ENCODE measurements at places on chromosomes 13 and 19. TPM values are rescaled to one million over a fixed set of nuclear protein-coding genes. Genes with fewer than 3 reads are reported as not detected.
A peak's percentile ranks its signal among the peaks of the same experiment; 100 is the strongest.

GRCh38 chr13:76414320-76414719, 471.9 kb downstream of the KCTD12 start:
- no peaks in the 10 kb centered on the region for H3K27me3 ChIP-seq
- H3K4me1 ChIP-seq = no peaks in the 10 kb centered on the region
- H3K27ac ChIP-seq = no peak overlapping the region
- no peak overlapping the region for H3K4me3 ChIP-seq
- H3K36me3 ChIP-seq = no peaks in the 10 kb centered on the region
- no peak for DNase-seq

ZNF525 gene
- total RNA-seq = 14.5 TPM

ALOX5AP gene
- total RNA-seq = 66.4 TPM

- H3K27ac ChIP-seq = peak overlapping the region; percentile 96
- peak; percentile 61 for DNase-seq
Observed at GRCh38 chr19:55116232-55116858, 1.1 kb downstream of the PPP1R12C start.

GRCh38 chr19:54162241-54162805, 2.8 kb upstream of the LENG1 start:
- no peaks in the 10 kb centered on the region for H3K27me3 ChIP-seq
- peaks cover 12% of the 10 kb centered on the region for H3K36me3 ChIP-seq
- peak overlapping the region; percentile 91 for H3K27ac ChIP-seq
- DNase-seq = peak; percentile 86
- H3K4me1 ChIP-seq = peaks cover 48% of the 10 kb centered on the region

GRCh38 chr19:18419699-18420460, 682 bp downstream of the SSBP4 start:
- H3K36me3 ChIP-seq = peaks cover 18% of the 10 kb centered on the region
- H3K27ac ChIP-seq = peak overlapping the region; percentile 76
- peaks cover 84% of the 10 kb centered on the region for H3K4me1 ChIP-seq

GRCh38 chr13:100392709-100393630, 195.6 kb downstream of the GGACT start:
- H3K4me1 ChIP-seq = peaks cover 30% of the 10 kb centered on the region
- H3K36me3 ChIP-seq = peaks cover 3% of the 10 kb centered on the region
- no peak overlapping the region for H3K27ac ChIP-seq
- no peak overlapping the region for H3K4me3 ChIP-seq

DNA sequence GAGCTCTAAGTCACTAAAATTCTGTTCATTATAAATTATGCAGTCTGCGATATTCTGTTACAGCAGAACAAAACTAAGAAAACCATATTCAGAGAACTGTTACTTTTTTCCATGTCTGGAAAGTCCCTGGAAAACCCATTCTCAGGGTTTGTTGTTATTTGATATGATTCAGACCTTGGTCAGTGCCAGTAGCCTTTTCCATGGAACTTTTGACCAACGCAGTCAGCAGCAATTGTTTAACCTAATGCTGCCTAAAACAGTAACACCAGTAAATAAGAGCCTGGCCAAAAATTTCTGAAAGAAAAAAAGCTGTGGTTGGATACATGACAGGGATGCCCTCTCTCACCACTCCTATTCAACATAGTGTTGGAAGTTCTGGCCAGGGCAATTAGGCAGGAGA, 402.7 kb downstream of the TBC1D4 start:
- H3K36me3 ChIP-seq = no peaks in the 10 kb centered on the region
- H3K4me3 ChIP-seq = no peak overlapping the region
- H3K4me1 ChIP-seq = no peaks in the 10 kb centered on the region
- H3K27me3 ChIP-seq = no peaks in the 10 kb centered on the region

TTC9B gene
- total RNA-seq = not detected

- DNase-seq = peak; percentile 22
- peak overlapping the region; percentile 92 for H3K27ac ChIP-seq
- H3K4me1 ChIP-seq = peaks cover 27% of the 10 kb centered on the region
- peak overlapping the region; percentile 68 for H3K4me3 ChIP-seq
- no peaks in the 10 kb centered on the region for H3K36me3 ChIP-seq
Observed at GRCh38 chr13:73520566-73521289, 461.9 kb downstream of the KLF5 start.

PSG3 gene
- total RNA-seq = not detected

DNA sequence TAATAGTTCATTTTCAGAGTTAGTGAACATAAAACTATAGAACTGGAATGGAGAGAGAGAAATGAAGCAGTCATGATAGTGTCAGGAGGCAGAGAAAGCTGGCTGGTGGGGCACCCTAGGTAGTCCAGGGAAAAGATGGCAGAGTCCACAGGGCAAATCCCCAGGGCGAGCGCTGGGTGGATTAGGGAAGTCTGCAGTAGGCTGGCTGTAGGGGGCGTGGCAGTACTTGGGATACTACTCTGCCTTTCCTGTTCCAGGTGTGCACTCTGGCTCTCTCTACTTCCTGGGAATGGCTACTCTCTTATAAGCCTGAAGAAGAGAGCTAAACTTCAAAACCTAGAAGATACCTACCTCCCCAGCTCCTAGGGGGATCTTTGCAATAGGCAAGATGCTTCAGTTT, 232.9 kb upstream of the SLC10A2 start:
- no peaks in the 10 kb centered on the region for H3K36me3 ChIP-seq
- H3K4me3 ChIP-seq = no peak overlapping the region
- DNase-seq = no peak
- H3K27me3 ChIP-seq = no peaks in the 10 kb centered on the region
- H3K4me1 ChIP-seq = no peaks in the 10 kb centered on the region

- no peak overlapping the region for H3K4me3 ChIP-seq
- H3K27me3 ChIP-seq = peaks cover 2% of the 10 kb centered on the region
- no peak overlapping the region for H3K27ac ChIP-seq
- H3K4me1 ChIP-seq = no peaks in the 10 kb centered on the region
- DNase-seq = peak; percentile 55
Observed at GRCh38 chr13:108155185-108156106, 59.9 kb downstream of the LIG4 start.

- H3K4me3 ChIP-seq = no peak overlapping the region
- H3K4me1 ChIP-seq = peaks cover 31% of the 10 kb centered on the region
- H3K27ac ChIP-seq = peak overlapping the region; percentile 5
- H3K36me3 ChIP-seq = peaks cover 14% of the 10 kb centered on the region
- no peaks in the 10 kb centered on the region for H3K27me3 ChIP-seq
Observed at GRCh38 chr13:42333613-42334328, 61.8 kb downstream of the AKAP11 start.

KLK10 gene
- total RNA-seq = not detected

DNA sequence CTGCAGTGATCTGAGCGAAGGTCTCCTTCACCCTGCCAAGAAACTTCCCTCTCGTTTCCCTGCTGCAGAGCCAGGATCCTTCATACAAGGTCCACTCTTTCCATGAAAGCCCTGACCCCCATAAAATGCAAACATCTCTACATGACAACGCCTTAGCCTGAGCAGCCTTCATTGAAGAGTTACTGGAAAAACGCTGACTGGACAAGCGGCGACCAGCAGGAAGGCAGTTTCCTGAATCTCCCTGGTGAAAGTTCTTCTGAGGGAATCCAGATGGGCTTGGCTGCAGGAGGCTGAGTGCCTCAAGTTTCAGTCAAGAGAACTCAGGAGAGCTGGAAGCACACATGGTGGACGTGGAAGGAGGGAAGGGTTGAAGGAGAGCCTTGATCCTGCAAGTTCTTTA, 17.7 kb downstream of the GSX1 start:
- H3K27me3 ChIP-seq = peaks cover 17% of the 10 kb centered on the region
- H3K27ac ChIP-seq = no peak overlapping the region
- no peaks in the 10 kb centered on the region for H3K4me1 ChIP-seq
- no peaks in the 10 kb centered on the region for H3K36me3 ChIP-seq
- DNase-seq = no peak
- no peak overlapping the region for H3K4me3 ChIP-seq

RDH8 gene
- total RNA-seq = not detected

KLK14 gene
- total RNA-seq = 0.35 TPM

IZUMO2 gene
- total RNA-seq = not detected

- H3K4me3 ChIP-seq = no peak overlapping the region
- H3K27ac ChIP-seq = no peak overlapping the region
Observed at GRCh38 chr19:46065486-46066071, 24.8 kb upstream of the IGFL4 start.
